Testis (tissue), 5 donors: ENCODE measurements at places on chromosomes 3 and 15.

GRCh38 chr3:36210840-36211651 lies 169.3 kb upstream of the STAC start:
- no peak for DNase-seq

DNA sequence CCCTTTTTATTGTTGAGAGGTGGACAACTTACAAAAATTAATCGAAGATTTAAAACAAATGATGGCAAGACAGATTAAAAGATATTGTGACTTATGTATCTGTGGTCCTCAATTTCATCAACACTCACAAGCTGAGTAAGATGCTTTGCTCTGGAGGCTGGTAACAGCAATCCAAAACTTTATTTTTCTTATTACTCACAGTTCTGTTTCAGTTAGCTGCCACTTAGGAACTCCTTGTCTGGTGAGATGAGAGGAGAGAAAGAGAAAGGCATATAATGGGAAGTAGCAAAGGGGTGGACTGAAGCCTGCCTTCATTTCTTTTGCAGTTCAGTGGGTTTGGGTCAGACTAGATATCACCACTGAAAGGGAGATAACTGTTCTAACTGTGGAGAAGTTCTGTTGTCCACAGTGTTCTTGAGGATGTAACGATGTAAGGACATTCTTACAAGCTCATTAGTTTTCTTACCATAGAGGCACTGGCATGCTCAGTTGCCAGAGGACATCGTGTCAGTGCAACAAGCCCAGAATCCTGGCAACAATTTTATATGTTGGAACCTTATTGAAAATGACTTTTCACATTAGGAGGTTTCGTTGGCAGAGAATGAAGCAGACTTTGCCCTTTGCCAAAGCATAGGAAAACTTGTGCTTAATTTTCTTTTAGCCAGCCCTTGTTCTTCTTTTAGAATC lies 93.6 kb downstream of the PLCL2 start:
- DNase-seq = no peak

- no peak for DNase-seq
Observed at GRCh38 chr3:5185093-5185673, 2.3 kb upstream of the EDEM1 start.

- DNase-seq = no peak
Observed at GRCh38 chr3:100810671-100811070, 101.4 kb downstream of the TFG start.

GRCh38 chr3:144364737-144365136 lies 393.1 kb downstream of the DIPK2A start:
- DNase-seq = no peak
